ENCODE measurements at places on chromosomes 1 and 21.

GRCh38 chr1:231694465-231695077, 68.0 kb downstream of the DISC1 start:
- DNase-seq, result no peak

GRCh38 chr1:87968197-87968955, 639.7 kb downstream of the LMO4 start:
- no peak for DNase-seq

- DNase-seq, result no peak
These were observed 135.1 kb upstream of the RAB4A start for GRCh38 chr1:229135773-229136172.

DNA sequence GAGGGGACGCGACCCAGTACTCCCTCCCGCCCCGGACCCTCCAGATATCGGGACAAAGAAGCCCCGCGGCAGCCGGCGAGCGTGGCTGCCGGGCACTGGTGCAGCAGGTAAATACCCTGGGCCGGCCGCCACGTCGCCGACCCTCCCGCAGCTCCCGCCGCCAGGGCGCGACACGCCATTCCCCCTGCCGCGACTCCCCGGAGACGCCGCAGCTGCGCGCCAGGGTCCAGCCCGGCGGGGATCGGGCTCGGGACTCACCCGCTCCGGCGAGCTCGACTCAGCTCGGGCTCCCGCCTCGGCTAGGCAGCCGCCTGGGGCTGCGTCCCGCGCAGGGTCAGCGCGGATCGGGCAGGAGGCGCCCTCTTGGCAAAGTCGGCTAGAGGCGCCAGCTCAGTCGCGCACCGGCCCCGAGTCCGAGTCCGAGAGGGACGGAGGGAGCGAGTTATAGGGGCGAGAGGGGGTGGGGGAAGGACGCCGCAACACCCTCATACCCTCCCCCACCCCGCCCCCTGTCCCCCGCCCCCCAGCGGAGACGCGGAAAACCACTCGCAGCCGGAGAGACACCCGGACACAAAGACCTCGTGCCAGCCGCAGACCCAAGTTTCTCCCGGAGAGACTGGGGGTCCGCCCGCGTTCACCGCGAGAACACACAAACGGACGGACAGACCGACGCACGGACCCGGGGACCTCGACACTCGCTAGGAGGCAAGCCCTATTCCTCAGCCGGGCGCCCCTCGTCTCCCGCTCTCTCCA, 985 bp downstream of the SYT6 start:
- DNase-seq, result no peak

- DNase-seq, result no peak
These were observed 26.3 kb downstream of the ZNF648 start for GRCh38 chr1:182035097-182035770.

- no peak for DNase-seq
These were observed 68.5 kb downstream of the CRB1 start for GRCh38 chr1:197336571-197336970.

DNA sequence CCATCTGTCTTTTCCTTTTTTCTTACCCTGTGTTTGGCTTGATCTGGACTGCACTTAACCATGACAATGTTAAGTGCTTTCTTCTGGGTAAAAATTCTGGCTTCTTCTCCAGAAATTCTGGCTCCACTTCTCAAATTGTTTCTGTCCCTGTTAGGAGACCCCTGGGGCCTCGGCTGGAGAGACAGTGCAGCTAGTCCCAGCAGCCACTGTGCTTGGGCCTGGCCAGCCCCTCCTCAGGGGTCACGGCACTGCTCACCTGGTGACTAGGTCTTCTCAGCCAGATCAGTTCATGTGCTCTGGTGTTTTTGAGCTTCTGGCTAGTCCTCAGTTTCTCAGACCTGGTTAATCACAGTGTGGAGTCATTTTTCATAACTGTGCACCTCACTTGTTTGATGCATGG, 72.4 kb downstream of the ADARB1 start:
- no peak for DNase-seq

DNA sequence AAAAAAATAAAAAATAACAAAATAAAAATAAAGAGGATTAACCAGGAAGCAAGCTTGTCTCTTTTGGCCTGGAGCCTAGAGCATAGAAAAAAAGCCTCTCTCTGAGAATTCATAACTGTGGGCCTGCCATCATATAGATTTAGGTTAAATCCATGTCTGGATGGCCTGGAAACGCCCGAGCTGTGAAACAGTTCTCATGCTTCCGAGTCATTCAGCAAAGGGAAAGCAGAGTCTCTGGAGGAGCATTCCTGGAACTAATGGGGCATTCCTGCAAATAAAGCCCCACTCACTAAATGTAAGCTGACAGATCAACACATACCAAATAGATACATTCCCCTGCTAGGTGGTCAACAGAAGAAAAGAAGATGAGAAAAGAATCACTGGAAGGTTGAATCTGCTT, 75.8 kb upstream of the GNG4 start:
- DNase-seq, result no peak

GRCh38 chr1:9289090-9289534, 3.6 kb upstream of the SPSB1 start:
- no peak for DNase-seq

GRCh38 chr1:13550663-13551062, 33.0 kb upstream of the PDPN start:
- no peak for DNase-seq

- no peak for DNase-seq
These were observed 61.3 kb downstream of the ASTN1 start for GRCh38 chr1:177103005-177103852.

DNA sequence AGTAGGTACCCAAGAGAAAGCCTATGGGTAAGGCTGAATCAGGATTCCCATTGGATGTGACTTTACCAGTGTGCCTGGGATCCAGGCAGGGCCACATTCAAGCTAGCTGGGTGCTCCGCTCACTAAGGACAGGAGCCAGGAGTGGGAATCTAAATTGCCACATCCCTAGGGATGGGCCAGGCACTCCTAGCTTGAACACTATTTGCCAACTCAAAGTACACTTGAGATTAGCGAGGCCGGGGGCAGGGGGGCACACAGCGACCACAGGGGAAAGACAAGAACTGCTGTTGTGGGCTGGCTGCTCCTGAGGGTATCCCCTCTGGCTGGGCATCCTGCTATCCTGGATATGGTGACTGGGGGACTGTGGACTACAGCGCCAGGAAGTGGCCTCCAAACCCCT, 4.3 kb downstream of the SLC45A3 start:
- DNase-seq, result no peak

DNA sequence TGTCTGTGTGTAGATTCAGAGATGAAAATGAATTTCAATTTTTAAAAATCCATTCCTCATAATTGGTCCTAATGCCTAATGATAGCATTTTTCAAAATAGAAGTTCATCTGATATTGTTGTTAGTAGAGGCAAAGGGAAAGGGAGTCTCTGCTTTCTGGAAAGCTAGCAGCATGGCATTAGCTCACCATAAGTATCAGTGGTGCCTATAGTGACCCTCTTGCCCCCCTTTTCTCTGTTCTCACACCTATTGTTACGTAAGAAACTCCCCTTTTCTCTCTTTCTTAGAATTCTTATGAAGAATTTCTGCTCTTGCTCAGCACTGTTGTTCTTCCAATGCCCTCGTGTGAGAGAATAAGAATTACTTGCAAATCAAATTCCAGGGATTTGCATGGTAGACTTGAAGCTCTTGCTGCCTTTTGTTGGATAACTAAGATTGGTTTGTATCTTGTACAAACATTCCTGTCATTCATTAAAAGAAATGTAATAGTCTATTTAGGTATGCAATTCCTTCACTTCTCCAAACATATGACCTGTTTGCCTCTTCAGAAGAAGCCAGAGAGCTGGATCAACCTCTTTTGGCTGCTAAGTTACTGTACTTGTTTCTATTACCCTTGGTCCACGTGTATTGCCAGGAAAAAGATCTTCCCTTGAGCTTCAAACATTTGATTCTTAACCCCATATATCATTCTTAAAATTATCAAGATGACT, 69.2 kb upstream of the MAGI3 start:
- DNase-seq, result no peak

- no peak for DNase-seq
These were observed 27.2 kb upstream of the KIF21B start for GRCh38 chr1:201050515-201051277.

All from cortex of kidney (tissue), 1 donor.